ENCODE measurements at places on chromosomes 1 and 21.

- no peak for DNase-seq
These were observed 20.6 kb upstream of the FCGR2A start for GRCh38 chr1:161484613-161485012.

DNA sequence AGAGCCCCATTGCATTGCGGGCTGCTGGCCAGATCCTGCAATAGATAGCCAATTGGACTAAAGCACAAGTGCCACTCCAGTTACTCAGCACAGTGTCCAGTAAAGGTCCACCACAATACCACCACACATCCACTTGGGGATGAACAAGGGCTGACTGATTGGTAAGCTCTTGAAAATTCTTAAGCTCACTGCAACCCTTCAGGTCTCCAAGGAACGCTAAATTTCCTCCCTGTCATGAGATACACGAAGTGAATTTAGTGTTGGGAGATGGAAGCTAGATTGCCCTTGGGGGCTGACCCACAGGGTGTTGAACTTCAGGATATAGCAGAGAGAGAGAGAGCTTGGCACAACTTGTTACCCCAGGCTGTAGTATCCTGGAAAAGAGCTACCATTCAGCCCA lies 9.8 kb upstream of the AADACL3 start:
- DNase-seq = no peak

- no peak for DNase-seq
These were observed 449.8 kb downstream of the SIPA1L2 start for GRCh38 chr1:232179896-232180778.

DNA sequence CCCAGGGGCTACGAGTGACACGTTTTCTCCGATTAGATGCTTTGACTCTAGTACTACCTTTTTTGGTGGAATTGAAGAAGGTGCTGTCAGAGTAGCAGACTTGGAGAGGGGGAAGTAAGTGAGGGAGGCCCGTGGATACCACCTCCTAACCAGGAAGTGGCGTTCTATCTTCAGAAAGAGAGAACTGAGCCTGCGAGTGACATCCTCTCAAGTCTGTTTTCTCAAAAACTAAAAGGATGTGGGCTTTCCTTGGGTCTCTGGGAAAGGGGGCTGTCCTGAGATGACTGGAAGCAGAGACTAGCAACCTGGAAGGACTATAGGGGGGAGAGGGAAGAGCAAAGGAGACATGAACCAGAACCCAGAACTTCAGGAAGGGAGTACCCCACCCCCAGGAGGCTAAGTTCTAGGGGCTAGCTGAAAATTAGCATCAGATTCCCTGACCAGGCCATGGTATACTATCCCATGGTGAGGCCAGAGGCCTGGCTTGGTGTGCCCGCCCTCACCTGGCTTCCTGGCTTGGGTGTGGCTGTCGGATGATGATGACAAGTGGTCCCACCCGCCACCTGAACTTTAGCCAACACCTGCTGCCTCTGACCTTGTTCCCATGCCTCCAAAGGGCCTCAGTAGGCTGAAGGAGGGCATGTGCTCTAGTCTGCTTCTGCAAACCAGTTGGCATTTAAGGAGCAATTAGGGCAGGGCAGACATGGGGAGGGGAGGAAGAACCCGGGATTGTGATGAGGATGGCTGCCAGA lies 49.1 kb downstream of the ATP2B4 start:
- no peak for DNase-seq

GRCh38 chr1:179318491-179318890 lies 24.9 kb downstream of the SOAT1 start:
- no peak for DNase-seq

DNA sequence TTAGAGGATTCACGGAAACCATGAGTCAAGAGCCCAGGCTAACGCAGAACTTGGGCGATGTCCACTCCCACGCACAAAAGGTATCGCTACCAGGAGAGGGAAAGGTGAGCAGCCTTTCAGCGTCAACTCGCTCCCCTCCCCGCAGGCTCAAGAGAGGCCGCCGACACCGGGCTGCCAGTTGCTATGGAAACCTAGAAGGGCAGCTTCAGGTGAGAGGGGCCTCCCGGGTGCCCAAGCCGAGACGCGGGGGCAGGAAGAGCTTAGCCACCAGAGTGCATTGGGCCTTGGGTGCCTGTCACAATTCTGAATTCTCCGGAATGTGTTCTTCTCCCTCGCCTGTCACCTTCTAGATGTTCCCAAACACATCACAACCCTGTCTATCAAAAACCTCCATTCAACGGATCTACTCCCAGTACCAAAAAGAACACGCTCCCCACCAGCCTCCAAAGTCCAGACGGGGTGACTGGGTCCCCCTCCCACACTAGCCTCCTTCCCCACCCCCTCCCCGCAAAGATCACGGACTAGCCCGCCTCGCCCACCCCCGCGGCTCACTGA lies 694 bp downstream of the MEAF6 start:
- peak; percentile 36 for DNase-seq

DNA sequence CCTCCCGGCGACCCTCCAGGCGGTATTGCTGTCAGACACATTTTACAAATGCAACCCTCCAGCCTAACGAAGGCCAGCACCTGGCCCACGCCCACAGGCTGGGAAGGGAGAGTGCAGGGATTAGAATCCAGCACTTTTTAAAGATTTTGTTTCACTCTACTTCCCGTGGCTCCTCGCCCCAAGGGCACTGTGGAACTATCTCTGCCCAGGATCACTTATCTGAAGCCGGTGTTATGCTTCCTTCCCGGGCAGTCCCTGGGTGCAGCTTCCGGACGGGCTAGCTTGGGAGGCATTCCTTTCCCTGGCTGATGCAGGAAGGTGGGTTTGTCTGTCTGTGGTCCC lies 35.8 kb downstream of the CCN1 start:
- DNase-seq = no peak

- no peak for DNase-seq
These were observed 24.4 kb upstream of the GNG4 start for GRCh38 chr1:235673981-235674380.

DNA sequence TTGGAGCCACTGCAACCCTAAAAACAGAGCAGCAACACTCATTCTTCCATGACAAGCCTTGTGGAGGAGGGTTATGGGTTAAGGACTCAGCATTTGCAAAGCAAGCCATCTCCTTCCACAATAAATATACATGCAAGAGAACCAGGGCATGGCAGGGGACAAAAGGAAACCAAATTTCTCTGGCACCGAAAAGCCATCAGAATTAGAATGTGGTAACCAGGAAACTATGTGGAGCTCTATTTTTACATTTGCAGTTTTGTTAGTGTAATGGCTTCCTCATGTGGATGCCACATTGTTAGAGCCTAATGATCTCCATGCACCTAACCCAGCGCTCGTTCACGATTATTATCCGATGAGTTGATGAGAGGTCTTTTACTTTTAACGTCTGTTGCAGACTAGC lies 91.7 kb downstream of the NAV1 start:
- no peak for DNase-seq

GRCh38 chr1:228798548-228798947 lies 63.3 kb downstream of the RHOU start:
- DNase-seq = no peak

GRCh38 chr1:112457241-112457640 lies 51.5 kb upstream of the WNT2B start:
- DNase-seq = no peak

- peak; percentile 94 for DNase-seq
These were observed at the start of gene PPP1R15B for GRCh38 chr1:204411451-204412204. Gene PPP1R15B, minus strand, starts transcription at chr1:204411817. Its CDS starts 406 bp downstream, at chr1:204411411.

DNA sequence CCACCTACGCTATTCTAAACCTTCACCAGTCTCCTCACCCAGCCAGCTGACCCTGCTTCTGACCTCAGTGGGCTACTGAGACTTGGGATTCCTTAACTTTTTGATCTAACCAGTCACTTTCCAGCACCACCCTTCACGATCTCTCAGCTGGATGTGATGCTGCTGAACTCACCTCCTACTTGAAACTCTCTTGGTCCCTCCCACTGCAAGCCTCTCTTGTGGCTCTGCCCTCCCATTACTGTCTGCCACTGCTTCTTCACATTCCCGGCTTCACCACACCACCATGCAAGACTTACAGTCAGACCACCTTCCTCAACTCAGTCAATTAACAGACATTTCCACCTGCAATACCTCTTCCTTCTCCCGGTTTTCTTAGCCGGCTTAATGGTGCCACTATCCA lies 6.3 kb downstream of the TAF5L start:
- DNase-seq = no peak

DNA sequence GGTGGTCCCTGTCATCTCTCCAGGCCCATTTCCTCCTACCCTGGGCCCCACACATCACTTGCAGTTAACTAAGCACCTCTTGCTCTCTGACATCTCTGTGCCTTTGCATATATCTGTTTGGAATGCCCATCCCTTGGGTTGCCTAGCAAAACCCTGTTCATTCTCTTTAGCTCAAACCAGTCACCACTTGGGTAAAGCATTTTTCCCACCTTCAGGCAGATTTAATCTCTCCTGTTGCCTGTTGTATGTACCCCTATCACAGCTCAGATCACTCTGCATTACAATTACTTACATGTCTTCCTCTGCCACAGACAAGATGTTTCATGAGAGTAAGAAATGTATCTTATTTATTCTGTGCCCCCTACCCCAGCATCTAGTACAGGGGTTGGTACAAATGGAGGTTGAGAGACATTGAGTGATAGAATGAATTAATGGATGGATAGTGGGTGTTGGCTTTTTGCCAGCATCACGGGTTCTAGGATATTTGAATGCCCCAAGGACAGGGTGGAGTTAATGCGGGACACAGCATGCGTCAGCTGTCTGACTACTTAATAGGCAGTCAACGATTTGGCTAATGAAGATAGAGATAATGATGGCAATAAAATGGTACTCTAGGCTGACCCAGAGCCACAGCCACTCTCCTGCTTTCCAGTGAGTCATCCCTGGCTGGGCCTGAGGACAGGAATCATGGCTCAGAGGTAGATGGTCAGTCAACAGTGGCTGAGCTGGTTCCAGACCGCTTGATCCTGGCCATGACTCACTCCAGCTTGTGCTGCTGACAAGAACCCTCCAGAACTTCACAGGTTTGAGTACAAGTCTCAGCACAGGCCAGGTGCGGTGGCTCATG lies 6.5 kb downstream of the NR0B2 start:
- no peak for DNase-seq

- no peak for DNase-seq
These were observed 127.4 kb downstream of the ADSS2 start for GRCh38 chr1:244324176-244324883.

DNA sequence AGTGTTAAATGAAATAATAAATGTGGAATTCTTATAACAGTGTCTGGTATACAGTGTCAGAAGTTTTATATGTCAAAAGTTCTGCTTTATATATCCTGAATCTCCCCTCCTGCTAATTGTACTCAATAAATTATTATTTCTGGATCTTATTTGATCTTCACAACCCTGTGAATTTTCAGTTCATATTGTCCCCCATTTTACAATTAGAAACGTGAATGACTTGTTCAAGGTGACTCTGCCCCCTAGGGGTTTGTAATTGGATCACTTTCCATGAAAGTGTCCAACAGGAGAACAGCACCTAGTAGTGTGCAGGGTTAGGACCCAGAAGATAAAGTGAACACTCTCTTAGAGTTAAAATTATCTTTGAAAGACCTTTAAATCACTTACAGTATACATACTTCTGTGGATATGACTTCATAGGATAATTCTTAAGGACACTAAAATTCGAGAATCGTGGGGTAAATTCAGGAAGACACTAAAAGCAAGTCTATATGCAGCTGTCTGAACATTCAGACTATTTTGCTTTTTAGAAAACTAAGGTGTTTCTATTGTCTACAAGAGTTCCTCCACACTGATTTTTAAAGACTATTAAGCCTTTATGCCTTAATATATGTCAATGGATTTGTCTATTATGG lies 4.5 kb upstream of the DDR2 start:
- no peak for DNase-seq

- DNase-seq = no peak
These were observed 20.5 kb downstream of the RCSD1 start for GRCh38 chr1:167650269-167651160.

GRCh38 chr1:64894438-64895196 lies 71.7 kb downstream of the JAK1 start:
- DNase-seq = no peak

DNA sequence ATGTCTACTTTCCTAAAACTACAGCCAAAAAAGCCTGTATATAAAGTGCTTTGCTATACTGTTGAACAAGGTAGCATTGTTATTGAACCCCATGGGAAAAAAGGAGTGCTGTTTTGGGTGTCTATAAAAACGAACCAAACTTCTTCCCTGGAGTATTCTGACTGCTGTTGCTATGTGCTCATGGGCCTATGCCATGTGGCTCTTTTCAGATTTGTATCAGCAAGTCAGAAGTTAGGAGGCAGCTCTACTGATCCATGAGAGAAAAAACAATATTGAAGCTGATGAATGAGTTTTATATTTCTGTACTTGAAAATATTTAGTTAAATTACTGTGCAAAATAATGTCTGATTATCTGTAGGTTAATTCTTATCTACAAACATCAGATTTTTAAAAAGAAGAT lies 66.5 kb downstream of the ADGRL2 start:
- no peak for DNase-seq

DNA sequence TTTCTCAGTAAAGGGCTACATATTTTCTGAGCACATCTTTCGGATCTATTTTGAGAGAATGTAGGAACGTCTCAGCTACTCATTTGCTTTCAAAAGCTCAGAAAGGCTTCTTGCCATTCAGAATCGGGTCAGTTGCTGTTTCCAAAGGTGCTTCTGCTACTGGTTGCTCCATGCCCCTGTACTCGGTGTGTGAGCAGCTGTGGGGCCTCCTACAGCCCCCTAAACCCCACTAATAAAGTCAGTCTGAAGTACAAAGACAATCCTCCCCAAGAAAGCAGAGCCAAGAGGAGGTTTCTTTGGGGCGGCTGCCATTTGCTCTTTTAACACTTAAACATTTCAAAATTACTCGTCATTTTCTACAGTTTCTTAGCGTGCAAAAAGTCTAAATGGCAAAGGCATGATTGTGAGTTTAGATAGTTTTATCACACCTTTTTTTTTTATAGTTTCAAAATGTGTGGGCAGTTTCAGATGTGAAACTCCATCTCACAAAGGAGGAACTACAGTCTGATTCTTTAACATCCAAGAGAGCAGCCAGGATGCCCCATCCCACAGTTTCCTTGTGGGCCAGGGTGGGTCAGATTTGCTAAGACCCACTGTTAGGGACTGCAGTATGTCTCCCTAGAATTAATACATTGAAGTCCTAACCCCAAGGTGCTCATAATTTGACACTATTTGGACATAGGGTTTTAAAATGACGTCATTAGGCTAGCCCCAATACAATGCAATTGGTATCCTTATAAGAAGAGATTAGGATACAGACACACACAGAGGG lies 4.1 kb downstream of the RUNX1 start:
- DNase-seq = no peak

DNA sequence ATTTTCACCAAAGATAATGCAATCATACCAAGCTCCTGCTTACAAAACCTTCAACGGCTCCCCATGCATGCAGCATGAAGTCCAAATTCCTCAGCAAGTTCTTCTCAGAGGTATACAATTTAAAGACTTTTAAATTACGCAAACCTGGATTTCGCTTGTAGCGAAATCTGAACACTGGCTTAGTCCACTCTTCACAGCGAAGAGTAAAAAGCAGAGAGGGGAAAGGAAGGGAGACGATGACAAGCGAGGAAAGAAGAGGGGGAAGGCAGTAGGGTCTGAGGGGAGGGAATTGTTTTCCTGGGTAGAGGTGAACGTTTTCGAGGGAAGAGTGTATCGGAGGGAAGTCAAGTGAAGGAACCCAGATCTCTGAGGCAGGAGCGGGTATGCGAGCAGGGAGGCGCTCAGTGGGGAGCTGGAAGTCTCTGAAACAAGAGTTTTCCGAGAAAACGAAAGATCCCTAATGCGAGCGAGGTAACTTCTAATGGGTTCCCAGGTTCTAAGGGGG lies 790 bp downstream of the TESK2 start:
- no peak for DNase-seq

- DNase-seq = peak; percentile 27
These were observed 7.0 kb downstream of the CD53 start for GRCh38 chr1:110879758-110880606.

Data from stimulated activated CD4-positive, alpha-beta T cell treated with anti-CD3 and anti-CD28 coated beads, Interleukin-1b, Interleukin-23, amount 100 ng/mL, for 1 hour (primary cell).